ENCODE measurements at places on chromosomes 7 and 10. TPM values are rescaled to one million over a fixed set of nuclear protein-coding genes. Genes with fewer than 3 reads are reported as not detected.

DNA sequence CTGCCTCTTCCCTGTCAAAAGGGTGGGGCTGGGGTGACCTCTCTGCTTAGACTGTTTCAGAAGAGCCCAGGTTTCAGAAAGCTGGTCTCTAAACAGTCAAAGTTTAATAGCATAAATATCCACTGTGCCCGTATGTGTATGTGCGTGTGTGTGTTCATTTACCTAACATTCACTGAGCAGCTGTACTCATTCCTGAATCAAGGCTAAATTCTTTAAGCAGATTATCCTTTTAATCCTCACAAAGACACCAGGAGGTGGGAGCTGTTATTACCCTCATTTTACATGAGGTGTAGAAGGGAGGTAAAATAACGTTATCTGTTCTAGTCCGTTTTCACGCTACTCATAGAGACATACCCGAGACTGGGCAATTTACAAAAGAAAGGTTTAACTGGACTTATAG is 72.2 kb downstream of the RSU1 start:
- DNase-seq, result no peak
- no peaks in the 10 kb centered on the region for H3K4me1 ChIP-seq
- no peaks in the 10 kb centered on the region for H3K27me3 ChIP-seq
- H3K36me3 ChIP-seq, result peaks cover 23% of the 10 kb centered on the region
- H3K4me3 ChIP-seq, result no peak overlapping the region

GRCh38 chr10:102115775-102116174 is 4.4 kb downstream of the LDB1 start:
- H3K27ac ChIP-seq, result peak overlapping the region; percentile 84
- peak overlapping the region; percentile 70 for H3K4me3 ChIP-seq
- peaks cover 9% of the 10 kb centered on the region for H3K36me3 ChIP-seq
- peaks cover 61% of the 10 kb centered on the region for H3K4me1 ChIP-seq

DNA sequence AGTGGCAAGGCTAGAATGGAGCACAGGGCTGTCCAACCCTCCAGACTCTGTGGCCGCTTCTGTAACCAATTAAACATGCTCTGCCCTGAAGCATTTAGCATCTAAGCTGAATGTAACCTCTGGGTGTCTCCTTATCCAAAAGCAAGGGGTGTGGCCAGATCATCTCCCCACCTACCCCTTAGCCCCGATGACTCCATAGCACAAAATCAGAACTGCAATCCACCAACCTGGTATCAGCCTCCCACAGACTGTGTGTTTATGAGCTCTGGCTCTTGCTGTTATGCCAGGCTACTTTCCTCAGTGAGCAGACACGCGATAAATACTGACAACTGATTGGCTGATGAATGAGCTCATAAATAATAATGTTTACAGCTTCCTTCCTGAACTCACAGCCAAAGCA is 3.2 kb downstream of the FRMD4A start:
- H3K27ac ChIP-seq, result no peak overlapping the region
- H3K36me3 ChIP-seq, result no peaks in the 10 kb centered on the region
- no peak for DNase-seq
- no peaks in the 10 kb centered on the region for H3K4me1 ChIP-seq

GRCh38 chr10:131638880-131639278 is 261.9 kb upstream of the PPP2R2D start:
- H3K4me1 ChIP-seq, result no peaks in the 10 kb centered on the region
- DNase-seq, result peak; percentile 26
- no peak overlapping the region for H3K4me3 ChIP-seq
- H3K36me3 ChIP-seq, result no peaks in the 10 kb centered on the region

DNA sequence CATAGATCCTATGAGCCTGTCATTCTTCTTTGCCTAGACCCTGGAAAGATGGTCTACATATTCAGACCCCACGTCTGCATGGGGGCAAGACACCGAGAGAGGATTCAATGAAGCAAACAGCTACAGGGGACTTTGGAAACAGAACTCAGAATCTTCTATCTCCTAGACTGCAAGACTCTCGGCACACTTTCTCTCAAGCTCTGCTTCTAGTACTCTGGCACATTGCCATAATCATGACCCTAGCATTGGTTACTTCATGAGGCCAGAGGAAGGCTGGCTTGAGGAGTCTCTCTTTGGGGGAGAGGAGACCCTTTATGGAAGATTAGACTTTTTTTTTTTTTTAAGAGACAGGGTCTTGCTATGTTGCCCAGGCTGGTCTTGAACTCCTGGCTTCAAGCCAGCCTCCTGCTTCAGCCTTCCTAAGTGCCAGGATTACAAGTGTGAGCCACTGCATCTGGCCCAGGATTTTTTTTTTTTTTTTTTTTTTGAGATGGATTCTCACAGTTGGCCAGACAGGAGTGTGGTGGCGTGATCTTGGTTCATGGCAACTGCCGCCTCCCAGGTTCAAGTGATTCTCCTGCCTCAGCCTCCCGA is 20.7 kb downstream of the CCDC3 start:
- no peaks in the 10 kb centered on the region for H3K36me3 ChIP-seq
- no peak overlapping the region for H3K4me3 ChIP-seq
- H3K27ac ChIP-seq, result no peak overlapping the region

GRCh38 chr7:16317406-16317805 is 103.9 kb downstream of the CRPPA start:
- no peak for DNase-seq
- no peak overlapping the region for H3K27ac ChIP-seq
- H3K4me1 ChIP-seq, result no peaks in the 10 kb centered on the region
- H3K4me3 ChIP-seq, result no peak overlapping the region

DNA sequence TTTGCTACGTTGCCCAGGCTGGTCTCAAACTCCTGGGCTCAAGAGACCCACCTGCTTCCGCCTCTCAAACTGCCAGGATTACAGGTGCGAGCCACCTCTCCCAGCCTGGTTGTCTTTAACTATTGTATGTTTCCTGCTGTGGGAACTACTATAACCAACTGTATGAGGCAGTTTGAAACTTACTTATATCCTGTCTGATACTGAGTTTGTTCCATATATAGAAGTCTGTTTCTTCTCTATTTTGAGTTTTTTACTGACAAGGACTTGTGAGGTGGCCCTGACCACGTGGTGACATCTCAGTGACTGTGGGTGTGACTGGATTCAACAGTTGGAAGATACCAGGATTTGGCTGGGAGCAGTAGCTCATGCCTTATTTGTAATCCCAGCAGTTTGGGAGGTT is 14.2 kb downstream of the FBH1 start:
- H3K4me3 ChIP-seq, result no peak overlapping the region
- H3K27me3 ChIP-seq, result no peaks in the 10 kb centered on the region
- DNase-seq, result no peak
- peaks cover 6% of the 10 kb centered on the region for H3K4me1 ChIP-seq
- peaks cover 21% of the 10 kb centered on the region for H3K36me3 ChIP-seq
- no peak overlapping the region for H3K27ac ChIP-seq

GRCh38 chr7:155870334-155871180 is 58.3 kb upstream of the SHH start:
- H3K27ac ChIP-seq, result no peak overlapping the region
- no peak for DNase-seq
- no peaks in the 10 kb centered on the region for H3K4me1 ChIP-seq
- H3K36me3 ChIP-seq, result no peaks in the 10 kb centered on the region

- no peak overlapping the region for H3K27ac ChIP-seq
Measured at GRCh38 chr7:122632238-122632637, 66.7 kb downstream of the RNF133 start.

- H3K4me1 ChIP-seq, result no peaks in the 10 kb centered on the region
- H3K4me3 ChIP-seq, result no peak overlapping the region
- no peak for DNase-seq
- H3K36me3 ChIP-seq, result no peaks in the 10 kb centered on the region
Measured at GRCh38 chr10:93820434-93820833, 62.7 kb downstream of the LGI1 start.

The CHST3 gene
- 15.6 TPM for total RNA-seq

- H3K4me1 ChIP-seq, result no peaks in the 10 kb centered on the region
- DNase-seq, result no peak
- H3K27ac ChIP-seq, result no peak overlapping the region
- H3K27me3 ChIP-seq, result no peaks in the 10 kb centered on the region
- no peaks in the 10 kb centered on the region for H3K36me3 ChIP-seq
- no peak overlapping the region for H3K4me3 ChIP-seq
Measured at GRCh38 chr10:130463876-130464364, 327.7 kb downstream of the GLRX3 start.

DNA sequence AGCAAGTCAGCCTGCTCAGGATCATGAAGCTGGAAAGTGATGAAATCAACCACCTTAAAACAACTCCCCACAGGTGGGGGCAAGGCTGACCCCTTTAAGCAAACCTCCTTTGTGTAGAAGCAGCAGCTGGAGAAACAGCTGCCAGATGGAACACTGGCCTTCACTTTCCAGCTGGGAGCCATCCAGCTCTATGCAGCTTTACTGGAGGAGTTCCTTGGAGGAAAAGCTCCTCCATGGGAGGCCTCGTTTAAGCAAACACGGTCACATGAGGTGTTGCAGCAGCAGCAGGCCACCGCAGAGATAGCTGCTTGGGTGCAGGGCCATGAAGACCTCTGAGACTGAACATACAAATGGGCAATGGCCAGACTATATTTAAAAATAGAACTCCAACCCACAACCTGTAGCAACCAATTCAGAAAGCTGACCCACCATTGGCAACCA is 13.0 kb upstream of the DLG5 start:
- DNase-seq, result no peak
- H3K4me3 ChIP-seq, result no peak overlapping the region
- H3K27ac ChIP-seq, result no peak overlapping the region
- H3K36me3 ChIP-seq, result no peaks in the 10 kb centered on the region
- no peaks in the 10 kb centered on the region for H3K27me3 ChIP-seq

GRCh38 chr7:16068183-16068582 is 353.2 kb downstream of the CRPPA start:
- no peaks in the 10 kb centered on the region for H3K27me3 ChIP-seq
- no peaks in the 10 kb centered on the region for H3K36me3 ChIP-seq
- H3K4me3 ChIP-seq, result no peak overlapping the region

GRCh38 chr10:4825868-4826791 is at the start of gene AKR1E2:
Gene AKR1E2, plus strand, starts transcription at chr10:4826207. Its CDS starts 118 bp downstream, at chr10:4826325.
- peak; percentile 96 for DNase-seq
- peak within 1 kb of the TSS; percentile 91 for H3K27ac ChIP-seq
- H3K27me3 ChIP-seq, result no peaks in the 10 kb centered on the region

DNA sequence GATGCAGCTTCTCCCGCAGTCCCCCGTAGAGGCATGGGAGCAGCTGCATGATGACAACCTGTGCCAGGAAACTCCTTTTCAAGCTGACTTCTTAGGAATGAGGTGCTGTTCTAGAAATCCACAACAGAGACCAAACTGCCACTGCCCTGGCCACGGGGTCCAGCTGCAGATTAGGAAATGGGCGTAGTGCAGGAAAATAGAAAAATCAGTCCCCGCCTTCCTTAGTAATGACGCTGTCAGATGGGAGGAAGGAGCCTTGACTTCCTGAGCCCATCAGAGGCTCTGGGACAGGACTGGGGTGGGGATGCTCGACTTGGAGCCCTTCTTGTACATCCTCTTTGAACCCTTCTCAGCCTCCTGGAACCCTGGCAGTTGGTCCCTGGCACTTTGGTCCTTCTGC is 227.8 kb upstream of the GRB10 start:
- no peaks in the 10 kb centered on the region for H3K27me3 ChIP-seq
- H3K36me3 ChIP-seq, result no peaks in the 10 kb centered on the region
- H3K27ac ChIP-seq, result no peak overlapping the region
- no peaks in the 10 kb centered on the region for H3K4me1 ChIP-seq
- no peak overlapping the region for H3K4me3 ChIP-seq

DNA sequence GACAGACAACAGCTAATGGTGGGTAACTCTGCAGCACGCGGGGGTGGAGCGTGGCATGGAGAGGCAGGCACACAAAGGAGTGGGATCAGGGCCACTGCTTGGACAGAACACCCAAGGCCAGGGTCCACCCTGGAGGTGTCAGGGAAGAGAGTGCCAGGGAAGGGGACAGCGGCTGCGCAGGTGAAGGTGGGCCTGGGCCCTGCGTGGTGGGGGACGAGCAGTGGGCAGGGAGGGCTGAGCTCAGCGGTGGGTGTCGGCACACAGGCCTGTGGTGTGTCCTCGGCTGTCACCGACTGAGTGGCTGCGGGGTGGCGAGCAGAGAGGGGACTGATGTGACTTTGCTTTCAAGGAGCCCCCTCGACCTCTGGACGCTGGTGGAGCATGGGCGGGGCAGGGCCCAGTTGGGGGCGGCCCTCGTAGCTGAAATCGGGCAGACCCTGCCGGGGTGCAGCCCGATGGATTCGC is 8.4 kb upstream of the SCART1 start:
- no peaks in the 10 kb centered on the region for H3K27me3 ChIP-seq
- no peaks in the 10 kb centered on the region for H3K4me1 ChIP-seq
- no peaks in the 10 kb centered on the region for H3K36me3 ChIP-seq
- H3K4me3 ChIP-seq, result no peak overlapping the region

The MBLAC1 gene
- 3.0 TPM for total RNA-seq

- H3K27ac ChIP-seq, result no peak overlapping the region
- H3K4me3 ChIP-seq, result no peak overlapping the region
- no peaks in the 10 kb centered on the region for H3K36me3 ChIP-seq
- DNase-seq, result peak; percentile 29
Measured at GRCh38 chr10:5565205-5565545, 40.4 kb downstream of the CALML3 start.

DNA sequence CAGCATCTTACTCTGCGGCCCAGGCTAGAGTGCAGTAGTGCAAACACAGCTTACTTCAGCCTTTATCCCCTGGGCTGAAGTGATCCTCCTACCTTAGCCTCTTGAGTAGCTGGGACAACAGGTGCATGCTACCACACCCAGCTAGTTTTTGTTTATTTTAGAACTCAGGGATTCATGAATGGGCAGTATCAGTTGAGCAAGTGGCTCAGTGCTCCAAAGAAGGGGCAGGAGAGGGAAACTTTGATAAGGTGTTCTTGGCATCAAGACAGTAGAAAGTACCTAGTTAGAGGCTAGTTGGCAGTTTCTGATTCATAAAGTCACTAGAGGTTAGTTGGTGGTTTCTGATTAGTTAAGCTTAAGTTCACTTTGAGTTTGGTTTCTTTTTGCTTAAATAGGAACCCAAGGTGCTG is 18.4 kb downstream of the TRIM24 start:
- no peaks in the 10 kb centered on the region for H3K36me3 ChIP-seq
- no peak overlapping the region for H3K4me3 ChIP-seq
- peaks cover 21% of the 10 kb centered on the region for H3K4me1 ChIP-seq
- H3K27ac ChIP-seq, result no peak overlapping the region
- DNase-seq, result no peak

The JCAD gene
- 67.6 TPM for total RNA-seq

The CC2D2B gene
- total RNA-seq, result 2.8 TPM

The OR2A7 gene
- 13.9 TPM for total RNA-seq

Measured in upper lobe of right lung (tissue), 1 donor.